Stimulated activated CD8-positive, alpha-beta memory T cell treated with anti-CD3 and anti-CD28 coated beads, Interleukin-15, amount 100 ng/mL, for 4 hours (primary cell): ENCODE measurements at places on chromosomes 7 and 10.

- no peak for DNase-seq
Measured at GRCh38 chr7:156113731-156114130, 301.5 kb upstream of the SHH start.

DNA sequence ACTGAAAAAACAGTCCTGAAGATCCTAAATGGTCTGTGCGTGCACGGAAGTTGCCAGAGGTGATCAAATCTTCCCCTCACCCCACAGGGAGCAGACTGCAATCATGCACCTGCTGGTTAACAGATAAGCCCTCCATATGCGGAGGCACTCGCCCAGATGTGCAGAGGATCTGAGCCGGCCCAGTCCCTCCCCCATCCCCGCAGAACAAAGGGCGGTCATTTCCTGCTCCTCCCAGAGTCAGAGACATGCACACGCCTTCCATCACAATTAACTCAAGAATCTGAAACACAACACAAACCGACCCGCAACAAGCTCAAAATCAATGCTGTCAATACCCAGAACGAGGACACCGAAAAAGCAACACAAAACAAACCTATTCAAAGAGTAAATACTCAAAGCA is 24.2 kb downstream of the CRTAC1 start:
- no peak for DNase-seq

DNA sequence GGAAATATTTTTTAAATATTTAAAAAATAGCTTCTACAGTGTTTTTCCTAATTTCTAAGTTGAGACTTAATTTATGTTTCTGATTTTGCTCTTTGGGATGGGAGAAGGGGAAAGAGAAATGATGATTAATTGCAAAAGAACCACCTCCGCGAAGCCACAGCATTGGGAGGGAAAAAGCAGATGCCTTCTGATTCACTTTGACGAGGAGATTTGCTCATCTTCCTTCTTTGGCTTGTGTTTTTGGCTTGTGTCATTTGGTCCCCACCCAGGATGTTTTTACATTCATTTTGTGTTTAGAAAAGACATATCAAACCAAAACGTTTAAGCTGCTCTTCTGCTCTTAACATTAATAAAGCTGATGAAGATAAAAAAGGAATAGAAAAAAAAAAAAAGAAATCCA is 121.7 kb downstream of the MACC1 start:
- no peak for DNase-seq

- DNase-seq = no peak
Measured at GRCh38 chr10:103668351-103669242, 175.1 kb downstream of the NEURL1 start.

- no peak for DNase-seq
Measured at GRCh38 chr10:34320265-34320664, 494.8 kb downstream of the PARD3 start.

DNA sequence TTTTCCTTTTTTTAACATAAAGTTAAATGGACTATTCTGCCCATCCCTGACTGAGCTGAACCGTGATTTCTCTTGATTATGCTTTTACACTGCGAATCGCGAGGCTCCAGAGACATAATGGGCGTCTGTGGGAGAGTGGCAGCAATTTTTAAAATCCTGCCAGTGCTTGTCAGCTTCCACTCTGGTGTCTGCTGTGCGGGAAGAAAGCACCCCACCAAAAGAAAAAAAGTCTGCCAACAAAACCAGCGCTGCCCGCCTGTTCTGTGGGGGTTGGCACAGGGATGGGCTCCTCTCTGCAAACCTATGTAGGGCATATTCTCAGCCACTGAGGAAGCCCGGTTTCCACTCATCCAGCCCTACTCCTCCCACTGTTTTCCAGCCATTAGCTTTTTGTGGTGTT is 592.3 kb upstream of the GALNT17 start:
- DNase-seq = no peak

GRCh38 chr10:84593506-84593905 is 265.1 kb downstream of the CCSER2 start:
- no peak for DNase-seq

DNA sequence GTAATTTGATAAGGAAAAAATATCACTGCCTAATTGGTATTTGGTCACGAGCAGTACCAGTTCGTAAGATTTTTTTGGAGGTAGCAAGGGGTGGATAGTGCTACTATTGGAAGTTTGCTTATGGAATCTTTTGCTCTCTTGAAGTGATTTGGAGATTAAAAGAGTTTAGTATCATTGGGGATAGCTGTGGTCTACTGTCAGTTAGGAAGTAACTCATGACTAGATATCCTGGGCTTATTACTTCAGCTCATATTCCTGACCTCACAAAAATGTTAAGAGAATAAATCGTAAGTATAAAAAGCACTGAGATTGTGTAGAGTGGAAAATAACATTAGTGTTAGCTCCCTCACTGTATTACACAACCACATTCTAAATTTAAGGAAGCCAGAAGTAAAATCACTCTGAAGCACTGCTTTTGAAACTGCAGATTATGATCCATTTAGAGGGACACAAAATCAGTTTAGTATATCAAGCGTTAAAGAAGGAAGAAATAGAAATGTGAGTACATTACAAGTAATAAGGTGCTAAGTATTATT is 22.6 kb downstream of the SGPL1 start:
- no peak for DNase-seq

- no peak for DNase-seq
Measured at GRCh38 chr7:1536743-1537534, 6.4 kb downstream of the MAFK start.

- DNase-seq = no peak
Measured at GRCh38 chr7:139542308-139543151, 19.0 kb downstream of the CLEC2L start.

DNA sequence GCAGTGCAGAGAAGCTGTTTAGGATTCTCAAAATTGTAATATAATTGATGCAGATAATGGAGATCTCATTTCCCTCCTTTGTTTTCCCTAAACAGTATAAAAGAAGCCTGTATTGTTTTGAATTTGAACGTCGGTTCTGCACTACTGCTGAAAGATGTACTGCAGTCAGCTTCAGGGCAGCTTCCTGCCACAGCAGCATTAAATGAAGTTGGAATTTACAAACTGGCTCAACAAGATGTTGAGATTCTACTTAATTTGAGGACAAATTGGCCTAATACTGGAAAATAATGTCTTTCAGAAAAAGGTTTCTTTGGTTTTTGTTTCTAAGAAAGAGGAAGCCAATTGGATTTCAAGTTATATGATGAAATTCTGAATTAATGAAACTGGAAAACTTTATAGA is 14.3 kb downstream of the EFCAB10 start:
- DNase-seq = no peak

- no peak for DNase-seq
Measured at GRCh38 chr7:41701068-41701941, 1.6 kb downstream of the INHBA start.

DNA sequence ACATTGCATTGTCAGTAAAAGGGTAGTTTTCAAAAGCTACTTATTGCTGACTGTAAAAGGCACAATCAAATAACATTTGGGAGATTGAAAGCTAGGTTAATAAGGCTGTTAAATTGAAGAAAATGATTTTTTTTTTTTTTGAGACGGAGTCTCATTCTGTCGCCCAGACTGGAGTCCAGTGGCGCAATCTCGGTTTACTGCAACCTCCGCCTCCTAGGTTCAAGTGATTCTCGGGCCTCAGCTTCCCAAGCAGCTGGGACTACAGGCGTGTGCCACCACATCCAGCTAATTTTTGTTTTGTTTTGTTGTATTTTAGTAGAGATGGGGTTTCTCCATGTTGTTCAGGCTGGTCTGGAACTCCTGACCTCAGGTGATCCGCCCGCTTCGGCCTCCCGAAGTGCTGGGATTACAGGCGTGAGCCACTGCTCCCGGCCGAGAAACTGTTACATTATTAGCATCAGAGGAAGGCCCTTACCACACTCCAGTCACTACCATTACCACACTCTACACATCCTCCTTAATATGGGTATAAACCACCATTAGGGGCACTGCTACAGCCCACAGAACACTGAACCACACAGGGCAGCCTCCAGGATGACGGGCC is 1.0 kb downstream of the CYP51A1 start:
- DNase-seq = no peak

DNA sequence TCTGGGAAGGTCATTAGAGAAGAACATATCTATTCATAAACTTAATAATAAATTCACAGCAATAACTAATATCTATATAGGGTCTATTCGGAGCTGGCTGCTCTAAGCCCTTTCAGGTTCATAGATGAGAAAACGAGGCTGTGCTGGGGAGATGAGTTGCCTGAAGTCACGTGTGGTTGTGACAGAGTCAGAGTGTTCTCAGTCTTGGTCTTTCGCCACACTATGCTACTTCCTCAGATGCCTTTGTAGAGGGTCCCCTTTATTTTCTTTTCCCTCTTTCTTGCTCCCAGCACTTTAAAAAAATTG is 43.7 kb upstream of the FAM180A start:
- DNase-seq = no peak
